NCI-H1105 (cell line): ENCODE measurements at places on chromosomes 2 and 18.

DNA sequence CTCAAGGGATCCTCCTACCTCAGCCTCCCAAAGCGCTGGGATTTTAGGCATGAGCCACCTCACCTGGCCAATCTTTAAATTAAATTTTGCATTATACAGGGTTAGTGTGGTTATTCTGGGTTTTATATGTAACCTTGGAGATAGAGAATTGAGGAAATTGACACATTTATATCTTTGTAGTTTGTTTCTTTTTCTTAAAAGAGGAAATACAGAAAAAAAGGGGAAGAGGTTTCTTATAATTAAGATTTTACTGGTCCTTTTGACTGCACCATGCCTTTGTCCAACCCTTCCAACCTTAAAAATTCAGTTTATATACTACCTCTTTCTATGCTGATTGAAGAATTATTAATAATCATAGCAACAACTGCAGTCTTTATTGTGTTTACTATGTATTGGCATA, 210.1 kb upstream of the STON1 start:
- no peak for DNase-seq

DNA sequence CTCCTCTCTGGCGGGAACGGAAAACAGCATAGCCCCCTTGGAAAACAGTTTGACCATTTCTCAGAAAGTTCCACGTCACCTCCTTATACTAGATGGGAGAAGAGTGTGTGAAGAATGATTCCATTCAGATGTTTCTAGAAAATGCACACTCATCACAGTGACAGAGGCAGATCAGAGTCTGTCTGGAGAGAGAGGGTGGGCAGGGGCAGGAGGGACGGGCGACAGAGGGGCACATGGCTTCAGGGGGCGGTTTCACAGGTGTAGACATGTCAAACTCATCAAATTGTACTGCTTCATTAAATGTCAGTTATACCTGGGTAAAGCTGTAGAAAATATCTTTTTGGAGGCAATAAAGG, 88.8 kb upstream of the TAF1B start:
- DNase-seq = no peak

GRCh38 chr2:222424276-222424728, at the start of gene SGPP2:
Gene SGPP2, plus strand, starts transcription at chr2:222424543. Its CDS starts 60 bp downstream, at chr2:222424603.
- DNase-seq = peak; percentile 29

- DNase-seq = peak; percentile 63
Measured at GRCh38 chr18:63148449-63149301, 170.9 kb downstream of the BCL2 start.

DNA sequence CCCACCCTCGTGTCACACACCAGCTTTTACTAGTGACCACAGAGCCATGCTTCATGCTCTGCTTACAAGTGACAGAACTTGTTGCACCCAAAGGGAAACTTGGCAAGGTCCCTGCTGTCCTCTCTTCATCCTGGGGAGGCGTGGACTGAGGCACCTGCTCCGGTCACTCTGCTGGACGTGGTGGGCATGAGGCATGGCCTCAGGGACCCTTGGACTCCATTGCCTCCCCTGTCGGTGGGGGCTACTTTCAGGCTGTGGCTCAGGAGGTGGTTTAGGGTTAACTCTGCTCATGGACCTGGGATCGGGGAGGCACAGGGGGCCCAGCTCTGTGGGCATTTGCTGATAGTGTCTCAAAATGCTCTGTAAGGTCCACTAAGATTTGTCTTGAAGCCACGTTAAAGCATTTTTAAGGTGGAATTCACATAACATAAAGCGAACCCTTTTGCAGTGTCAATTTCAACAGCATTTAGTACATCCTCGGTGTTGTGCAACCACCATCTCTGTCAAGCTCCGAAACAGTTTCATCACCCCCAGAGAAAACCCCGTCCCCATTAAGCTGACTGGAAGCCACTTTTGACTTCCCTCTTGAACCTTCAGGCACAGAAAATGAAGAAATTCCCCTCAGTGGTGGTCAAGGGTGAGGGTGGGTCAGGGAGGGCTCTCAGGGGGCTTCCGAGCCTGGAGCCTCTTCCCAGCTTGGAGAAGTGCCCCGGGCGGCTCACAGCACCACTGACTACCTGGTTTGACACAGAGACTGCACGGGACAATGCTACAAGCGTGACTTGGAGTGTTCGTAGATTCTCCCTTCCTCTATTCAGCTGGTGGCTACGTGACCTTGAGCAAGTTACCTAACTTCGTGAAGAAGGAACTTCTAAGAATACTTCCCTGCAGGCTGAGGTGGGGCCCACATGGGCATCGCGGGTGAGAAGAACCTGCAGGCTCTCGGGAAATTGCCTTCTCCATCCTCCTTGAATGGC, 100.0 kb upstream of the HDAC4 start:
- no peak for DNase-seq

DNA sequence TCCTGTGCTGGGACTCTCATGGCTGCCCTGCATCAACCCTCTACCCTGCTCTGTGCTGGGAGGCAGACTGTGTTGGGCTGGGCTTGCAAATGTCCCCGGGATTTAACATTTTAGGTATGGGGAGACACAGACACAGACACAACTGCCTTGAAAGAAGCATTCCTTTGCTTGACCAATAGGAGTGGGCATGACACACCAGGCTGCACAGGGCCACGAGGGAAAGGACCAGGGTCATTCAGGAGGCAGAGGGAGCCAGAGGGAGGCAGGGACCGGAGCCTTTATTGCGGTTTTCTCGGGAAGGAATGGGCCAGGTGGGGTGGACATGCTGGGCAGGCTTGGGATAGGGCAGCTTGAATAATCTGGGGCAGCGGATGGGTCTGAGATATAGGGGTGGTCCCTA, 238.7 kb upstream of the COPS8 start:
- DNase-seq = no peak

- DNase-seq = no peak
Measured at GRCh38 chr2:167652401-167652800, 595.0 kb downstream of the STK39 start.

DNA sequence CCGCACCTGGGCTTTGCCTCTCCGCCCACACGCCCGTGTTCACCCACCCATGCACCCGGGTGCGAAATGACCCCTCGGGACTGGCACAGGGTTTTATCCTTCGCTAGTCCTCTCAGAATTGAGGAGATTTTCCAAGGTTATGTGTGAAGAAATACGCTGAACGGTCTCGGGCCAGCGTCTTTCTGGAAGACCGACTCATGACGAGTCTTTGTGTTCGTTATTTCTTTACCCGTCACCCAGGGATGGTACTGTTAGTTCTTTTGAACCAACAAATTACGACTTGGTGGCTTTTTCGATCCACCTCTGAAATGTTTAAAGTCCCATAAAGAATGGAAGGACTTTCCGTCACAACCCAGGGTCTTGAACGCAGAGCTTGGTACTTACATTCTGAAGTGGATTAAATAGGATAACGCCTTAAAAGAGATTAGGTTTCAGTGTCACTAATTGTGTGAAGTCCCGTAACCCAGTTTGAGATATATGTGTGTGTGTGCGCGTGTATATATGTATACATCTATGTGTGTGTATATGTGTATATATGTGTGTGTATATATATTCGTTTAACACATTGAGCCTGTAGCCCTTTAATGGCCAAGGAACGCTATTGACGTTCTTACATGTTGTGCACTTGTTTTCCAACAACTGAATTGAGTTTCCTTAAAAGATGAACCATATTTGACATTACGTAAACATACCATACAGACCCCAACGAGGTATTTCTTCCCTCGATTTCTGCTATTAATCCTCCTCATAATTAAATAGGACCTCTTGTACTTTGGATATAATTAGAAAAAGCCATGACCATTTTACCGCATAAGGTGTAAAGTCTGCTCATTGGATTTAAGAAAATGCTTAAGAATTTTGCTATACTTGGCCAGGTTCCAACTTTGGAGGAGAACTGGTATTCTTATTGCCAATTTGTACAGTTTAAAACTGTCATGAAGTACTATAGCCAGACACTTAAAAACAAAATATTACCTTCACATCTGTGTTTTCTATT, 889 bp downstream of the ZC3H15 start:
- DNase-seq = no peak

DNA sequence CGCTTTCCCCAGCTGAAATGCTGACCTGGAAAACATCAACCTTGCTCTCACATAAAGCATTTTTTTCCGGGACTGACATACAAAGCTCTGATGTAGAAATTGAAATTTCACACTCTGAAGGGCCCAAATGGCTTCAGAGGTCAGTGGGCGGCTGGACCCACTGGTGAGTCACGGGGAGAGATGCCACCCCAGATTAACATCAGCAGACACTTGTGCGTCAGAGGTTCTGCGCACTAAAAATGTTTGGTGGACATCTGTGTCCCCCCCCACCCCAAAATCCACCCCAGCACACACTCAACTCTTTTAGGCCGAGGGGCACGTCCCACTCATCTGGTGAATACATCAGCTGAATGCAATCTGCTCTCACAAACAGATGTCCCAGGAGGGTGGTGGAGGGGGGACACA, 208.9 kb downstream of the ASB1 start:
- no peak for DNase-seq

DNA sequence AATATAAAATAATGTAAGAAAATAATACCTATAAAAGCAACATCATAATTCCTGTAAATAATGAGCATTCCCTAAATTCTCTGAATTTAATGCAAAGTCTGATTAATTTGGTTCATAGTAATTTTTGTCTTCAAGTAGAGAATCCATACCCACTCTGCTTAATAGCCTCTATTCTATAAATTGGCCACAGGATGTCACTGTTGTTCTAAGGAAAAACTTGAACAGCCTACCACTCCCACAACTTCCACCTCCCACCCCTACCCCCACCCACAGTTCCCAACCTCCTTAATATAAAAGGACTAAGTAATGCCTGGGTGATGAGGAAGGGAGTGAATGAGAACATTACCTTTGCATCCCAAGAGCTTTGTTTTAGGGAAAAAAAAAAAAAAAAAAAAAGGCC, 27.2 kb upstream of the BBS5 start:
- peak; percentile 35 for DNase-seq

- no peak for DNase-seq
Measured at GRCh38 chr2:121830809-121831208, 75.4 kb downstream of the TSN start.

GRCh38 chr2:42752816-42753813, 10.8 kb downstream of the OXER1 start:
- DNase-seq = no peak

DNA sequence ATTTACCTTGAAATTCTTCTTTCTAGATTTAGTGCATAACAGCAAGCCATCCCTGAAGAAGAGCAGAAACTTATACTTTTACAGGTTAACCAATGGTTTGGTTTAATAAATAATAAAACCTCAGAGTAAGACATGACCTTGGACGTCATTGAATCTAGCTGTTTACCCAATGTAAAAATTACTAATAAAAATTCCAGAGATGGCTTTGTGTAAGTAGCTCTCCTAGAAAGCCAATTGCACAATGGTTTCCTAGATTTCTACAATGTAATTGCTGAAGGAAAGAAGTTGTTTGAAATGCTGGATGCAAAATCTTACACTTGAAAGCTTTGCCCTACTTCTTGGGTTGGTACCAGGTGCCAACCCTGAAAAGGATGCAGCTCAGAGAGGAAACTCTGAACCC, 1.5 kb downstream of the XDH start:
- DNase-seq = no peak

DNA sequence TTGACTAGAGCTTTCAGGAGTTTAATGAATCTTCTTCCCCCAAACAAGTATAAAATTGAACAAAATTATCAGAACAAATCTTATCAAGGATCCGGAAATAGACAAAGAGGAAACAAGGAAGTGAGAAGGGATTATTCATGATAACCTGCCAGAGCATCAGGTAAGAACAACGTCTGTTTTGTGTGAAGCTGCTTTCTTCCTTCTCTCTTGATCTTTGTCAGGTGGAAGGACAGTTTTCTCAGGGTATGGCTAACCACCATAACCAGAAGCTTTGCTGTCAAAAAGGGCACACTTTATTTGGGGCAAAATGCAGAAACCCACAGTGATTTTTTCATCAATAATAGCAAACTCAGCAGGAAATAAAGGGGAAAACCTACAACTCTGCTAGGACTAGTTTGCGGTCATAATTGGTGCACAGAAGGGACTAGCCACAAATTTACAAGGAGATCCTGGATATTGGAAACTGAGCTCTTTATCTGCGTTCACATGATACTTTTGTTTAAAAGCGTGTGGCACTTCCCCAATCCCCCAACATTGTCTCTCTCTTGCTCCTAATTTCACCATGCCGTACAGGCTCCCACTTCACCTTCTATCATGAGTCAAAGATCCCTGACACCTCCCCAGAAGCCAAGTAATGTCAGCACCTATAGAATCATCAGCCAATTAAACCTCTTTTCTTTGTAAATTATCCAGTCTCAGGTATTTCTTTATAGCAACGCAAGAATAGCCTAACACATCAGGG, 124.2 kb downstream of the FSIP2 start:
- no peak for DNase-seq

DNA sequence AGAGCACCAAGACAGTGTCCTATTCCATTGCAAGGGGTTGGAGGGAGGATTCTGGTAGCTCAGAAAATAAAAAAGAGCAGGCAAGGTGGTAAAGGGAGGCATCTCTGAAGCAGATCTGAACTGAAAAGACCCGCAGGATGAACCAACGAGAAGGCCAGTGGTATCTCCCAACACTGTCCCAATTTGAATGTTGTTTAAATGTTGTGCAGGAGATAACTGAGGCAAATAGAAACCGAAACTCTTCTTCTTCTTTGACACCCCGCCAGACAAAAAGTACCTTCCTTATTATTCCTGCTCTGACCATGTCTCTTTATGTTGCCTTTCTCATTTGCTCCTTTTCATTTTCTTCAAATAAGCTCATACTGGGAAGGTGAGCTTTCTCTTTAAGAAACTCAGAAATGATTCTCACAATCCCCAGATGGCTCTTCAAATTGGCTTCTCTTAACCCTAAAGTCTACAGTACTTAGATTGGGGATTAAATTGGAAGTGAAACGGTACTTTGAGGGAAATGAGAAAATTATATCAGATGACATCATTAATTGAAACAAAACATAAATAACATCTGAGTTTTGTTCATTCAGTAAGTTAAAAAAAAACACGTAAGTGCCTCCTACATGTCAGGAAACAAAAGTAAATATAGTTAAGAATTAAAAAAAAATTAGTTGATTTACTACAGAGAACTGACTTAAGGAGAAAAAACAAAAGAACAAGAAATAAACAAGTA, 143.6 kb downstream of the WDPCP start:
- no peak for DNase-seq

DNA sequence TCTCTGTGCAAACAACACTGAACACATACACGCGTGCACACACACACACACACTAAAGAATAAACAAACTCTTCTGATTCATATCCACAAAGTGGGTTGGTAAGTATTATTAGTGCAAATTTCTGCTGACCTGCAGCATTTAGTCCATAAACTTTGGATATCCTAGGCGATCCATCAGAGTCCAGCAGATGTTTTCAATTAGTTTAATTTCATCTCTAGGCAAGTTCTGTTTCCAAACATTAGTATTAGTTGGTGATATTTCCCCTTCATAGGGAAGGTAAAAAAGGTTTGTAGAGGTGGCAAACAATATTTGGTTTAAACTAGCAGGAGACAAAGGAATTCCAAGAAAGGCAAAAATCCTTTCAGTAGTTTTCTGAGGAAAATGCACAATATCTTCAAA, 5.7 kb downstream of the DSEL start:
- DNase-seq = no peak
